ENCODE measurements at places on chromosomes 16 and 17. TPM values are rescaled to one million over a fixed set of nuclear protein-coding genes. Genes with fewer than 3 reads are reported as not detected.
A peak's percentile ranks its signal among the peaks of the same experiment; 100 is the strongest.

DNA sequence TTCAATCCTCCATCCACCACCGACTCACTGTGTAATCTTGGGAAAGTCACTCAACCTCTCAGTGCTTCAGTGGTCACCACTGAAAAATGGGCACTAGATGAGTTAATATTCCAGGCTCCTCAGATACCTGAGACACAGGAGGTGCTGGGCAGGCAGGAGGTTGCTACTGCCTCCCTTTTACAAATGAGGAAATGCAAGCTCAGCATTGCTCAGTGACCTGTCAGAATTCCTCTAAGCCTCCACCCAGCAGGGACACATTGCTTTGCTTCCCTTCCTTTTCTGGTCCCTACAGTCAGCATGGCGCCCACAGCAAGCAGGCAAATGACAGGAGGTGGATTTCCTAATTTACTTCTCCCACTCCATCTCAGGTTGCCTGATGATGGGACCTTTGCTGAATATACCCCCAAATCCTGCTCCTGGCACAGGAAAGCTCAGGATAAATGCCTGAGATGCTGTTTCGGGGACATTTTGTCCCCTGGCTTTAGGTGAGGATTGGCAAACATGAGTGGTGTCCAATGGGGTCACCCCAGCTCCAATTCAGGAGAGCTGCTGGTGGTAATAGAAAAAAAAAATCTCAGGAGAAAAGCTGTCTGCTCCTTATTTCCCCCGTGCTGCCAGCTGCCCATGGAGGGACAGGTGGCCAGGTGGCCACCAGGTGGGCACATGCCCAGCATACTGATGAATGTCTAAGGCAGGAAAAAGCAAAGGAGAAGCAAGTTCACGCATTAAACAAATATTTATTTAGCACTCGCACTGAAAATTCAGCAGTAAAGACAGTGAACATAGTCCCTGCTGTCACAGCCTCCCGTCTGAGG is 5.0 kb upstream of the KRT13 start:
- DNase-seq: no peak

- peak; percentile 80 for DNase-seq
These were observed 168.3 kb downstream of the SEC14L1 start for GRCh38 chr17:77308861-77309726.

Gene MYH2
- 34.2 TPM for polyA plus RNA-seq

DNA sequence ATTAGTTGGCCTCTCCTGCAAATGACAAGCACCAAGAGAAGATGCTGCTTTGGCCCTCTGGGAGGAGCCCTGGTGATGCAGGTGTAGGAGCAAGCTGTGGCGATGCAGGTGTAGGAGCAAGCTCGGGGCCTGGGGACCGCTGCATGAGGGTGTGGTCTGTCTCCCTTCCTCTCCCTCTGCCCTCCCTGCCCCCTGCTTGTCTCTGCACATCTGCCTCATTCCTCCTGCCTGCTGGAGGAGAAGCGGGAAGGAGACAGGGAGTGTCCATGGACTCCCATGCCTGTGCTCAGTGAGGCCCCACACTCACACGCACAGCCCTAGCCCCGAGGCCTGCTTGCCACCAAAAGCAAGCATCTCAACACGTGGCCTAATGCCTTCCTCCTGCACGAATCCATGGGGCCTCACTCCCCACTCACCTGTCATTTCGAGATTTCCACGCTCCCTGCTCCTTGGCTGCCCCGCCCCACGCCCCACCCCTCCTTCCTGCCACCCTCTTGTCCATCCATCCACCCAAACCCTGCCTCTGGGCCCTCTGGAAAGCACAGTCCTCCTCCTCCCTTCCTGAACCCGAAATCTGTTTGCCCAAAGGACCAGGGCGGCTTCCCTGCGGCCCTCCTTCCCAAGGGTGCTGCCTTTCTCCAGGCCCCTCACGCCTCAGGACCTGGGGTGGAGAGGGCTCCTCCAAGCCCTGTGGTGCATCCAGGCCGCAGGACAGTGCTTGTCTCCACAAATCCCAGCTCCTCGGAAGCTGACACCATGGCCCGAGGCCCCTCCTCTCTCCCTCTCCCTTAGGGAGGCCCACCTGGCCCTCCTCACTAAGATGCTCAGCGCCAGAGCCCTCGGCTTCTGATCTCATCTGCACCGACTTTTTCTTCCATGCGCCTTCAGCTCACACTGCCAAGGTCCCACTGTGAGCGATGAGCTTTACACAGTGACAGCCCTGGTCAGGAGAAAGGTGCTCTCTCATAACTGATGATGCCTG is 11.8 kb upstream of the ALDH3A1 start:
- DNase-seq: no peak

DNA sequence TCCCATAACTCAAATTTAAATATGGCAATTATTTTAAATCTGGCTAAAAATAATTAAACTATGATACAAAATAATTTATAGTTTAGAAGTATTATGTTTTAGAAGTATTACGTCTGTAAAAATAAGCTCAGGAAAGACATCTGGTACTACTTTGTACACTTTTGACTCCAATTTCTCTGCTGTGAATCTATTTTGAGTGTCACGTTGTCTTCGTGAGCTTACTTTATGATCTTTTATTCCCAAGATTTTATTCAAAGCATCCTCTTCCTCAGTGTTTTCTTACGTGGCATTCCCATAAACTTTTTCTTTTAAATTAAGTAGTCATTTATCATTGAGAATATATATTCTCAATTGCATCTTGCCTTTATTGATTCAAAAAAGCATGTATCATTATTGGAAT is 223.3 kb upstream of the KCNJ16 start:
- peak; percentile 62 for DNase-seq

DNA sequence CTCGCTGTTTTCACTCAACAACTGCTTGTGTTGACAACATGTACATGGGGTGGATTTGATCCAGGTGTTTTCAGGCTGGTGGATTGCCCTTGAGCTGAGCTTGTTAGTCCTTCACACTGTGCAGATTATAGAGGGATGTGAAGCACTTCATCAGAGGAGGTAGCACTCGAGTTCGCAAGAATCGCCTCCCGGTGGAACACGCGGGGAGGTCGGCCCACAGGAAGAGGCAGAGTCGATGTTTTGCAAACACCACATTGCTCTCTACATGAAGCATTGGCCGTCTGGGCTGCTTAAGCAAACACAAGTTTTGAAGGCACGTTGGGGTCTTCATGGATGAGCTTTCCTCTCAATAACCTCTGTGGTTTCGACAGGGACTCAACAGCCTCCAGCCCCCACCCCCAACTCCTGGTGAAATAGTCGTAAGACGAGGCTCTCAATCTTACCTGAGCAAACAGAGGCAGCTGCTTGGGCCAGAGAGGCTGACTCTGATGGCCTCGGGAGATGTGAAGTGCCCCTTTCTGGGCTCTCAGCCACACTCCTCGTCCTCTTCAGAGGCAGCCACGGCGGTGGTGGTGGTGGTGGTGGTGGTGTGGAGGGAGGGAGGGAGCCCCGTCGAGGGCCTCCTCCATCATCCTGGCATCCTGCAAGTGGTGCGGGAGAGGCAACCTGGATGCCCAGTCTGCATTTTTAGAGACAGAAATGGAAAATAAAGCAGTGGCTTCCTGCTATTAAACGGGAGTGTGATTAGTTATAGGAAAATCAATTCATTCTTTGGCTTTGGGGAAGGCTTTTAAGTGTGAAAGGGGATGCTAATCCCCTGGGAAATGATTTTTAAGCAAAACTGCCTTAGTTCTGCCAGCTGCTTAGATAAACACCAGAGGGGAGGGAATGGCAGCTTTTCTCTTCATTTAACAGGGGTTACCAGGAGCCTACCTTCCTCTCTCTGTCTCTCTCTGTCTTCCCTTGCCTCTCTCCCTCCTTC is 552.5 kb upstream of the EEF2KMT start:
- DNase-seq: no peak

DNA sequence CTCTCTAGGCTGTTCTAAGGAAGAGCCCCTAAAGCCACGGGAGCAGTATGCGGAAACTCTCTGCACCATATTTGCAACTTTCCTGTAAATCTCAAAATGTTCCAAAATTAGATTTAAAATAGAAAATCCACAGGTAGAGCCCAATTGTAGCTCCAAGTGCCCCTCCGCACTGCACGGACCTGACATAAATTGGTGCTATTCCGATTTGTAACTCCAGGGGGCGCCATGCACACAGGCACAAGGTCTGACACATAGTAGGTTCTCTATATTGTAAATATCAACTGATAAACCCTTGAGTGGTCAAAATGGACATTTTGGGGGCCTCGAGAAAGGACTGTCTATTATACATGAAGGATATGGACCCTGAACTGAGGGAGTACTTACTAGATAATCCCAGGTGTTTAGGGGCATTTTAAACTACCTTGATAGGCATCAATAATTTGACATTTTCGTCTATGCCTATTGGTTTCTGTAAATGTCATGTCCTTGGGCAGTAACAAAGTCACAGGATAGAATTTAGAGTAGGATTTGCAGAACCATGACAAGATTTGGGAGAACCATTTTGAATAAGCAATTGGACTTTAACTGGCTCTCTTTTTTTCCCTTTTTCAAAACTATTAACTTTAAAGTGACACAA is 36.6 kb upstream of the TMEM132E start:
- DNase-seq: peak; percentile 17

DNA sequence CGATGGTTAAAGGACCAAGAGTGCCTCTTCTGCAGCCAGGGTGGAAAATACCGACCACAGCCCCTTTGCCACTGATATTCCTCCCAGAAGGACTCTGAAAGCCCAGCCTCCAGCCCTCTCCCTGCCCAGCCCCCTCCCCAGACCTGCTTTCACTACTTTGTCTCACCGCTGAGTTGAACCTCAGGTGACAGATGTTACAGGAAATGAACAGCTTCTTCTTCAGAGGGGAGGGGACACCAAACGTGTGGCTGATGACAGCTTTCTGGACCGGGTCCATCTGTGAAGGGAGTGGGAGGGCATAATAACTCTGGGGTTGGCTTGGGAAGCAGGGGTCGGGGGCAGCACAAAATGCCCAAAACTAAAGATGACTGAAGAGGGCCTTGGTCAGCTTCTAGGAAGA is 14.2 kb downstream of the NKIRAS2 start:
- DNase-seq: no peak

- no peak for DNase-seq
These were observed 48.2 kb downstream of the METRNL start for GRCh38 chr17:83127431-83128160.

GRCh38 chr17:69088643-69089200 is 28.0 kb upstream of the ABCA9 start:
- no peak for DNase-seq

Gene KRT25
- 0.60 TPM for polyA plus RNA-seq

DNA sequence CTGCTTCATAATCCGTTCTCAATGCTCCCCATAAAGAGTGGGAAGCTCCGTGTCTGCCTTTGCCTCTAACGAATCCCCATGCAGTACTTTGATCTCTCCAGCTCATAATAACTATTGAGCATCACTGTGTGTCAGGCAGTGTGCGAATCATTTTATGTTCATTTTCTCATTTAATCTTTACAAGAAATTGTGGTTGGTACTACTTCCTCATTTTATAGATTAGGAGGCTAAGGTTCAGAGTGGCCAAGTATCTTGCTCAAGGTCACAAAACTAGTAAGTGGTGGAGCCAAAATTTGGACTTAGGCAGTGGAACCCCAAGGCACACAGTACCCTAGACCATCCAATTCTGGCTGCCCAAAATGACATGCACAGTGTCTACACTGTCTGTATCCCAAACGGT is 44.8 kb downstream of the ABCC12 start:
- DNase-seq: no peak
